ENCODE measurements at places on chromosomes 4 and X. TPM values are rescaled to one million over a fixed set of nuclear protein-coding genes. Genes with fewer than 3 reads are reported as not detected.

The ANKRD37 gene
- 12.7 TPM for total RNA-seq

The AFF1 gene
- 104 TPM for total RNA-seq

The SLC6A14 gene
- 0.82 TPM for total RNA-seq

The TMPRSS11D gene
- total RNA-seq, result not detected

The SSX4 gene
- not detected for total RNA-seq
